ENCODE measurements at places on chromosomes 3 and 15. TPM values are rescaled to one million over a fixed set of nuclear protein-coding genes. Genes with fewer than 3 reads are reported as not detected.

DNA sequence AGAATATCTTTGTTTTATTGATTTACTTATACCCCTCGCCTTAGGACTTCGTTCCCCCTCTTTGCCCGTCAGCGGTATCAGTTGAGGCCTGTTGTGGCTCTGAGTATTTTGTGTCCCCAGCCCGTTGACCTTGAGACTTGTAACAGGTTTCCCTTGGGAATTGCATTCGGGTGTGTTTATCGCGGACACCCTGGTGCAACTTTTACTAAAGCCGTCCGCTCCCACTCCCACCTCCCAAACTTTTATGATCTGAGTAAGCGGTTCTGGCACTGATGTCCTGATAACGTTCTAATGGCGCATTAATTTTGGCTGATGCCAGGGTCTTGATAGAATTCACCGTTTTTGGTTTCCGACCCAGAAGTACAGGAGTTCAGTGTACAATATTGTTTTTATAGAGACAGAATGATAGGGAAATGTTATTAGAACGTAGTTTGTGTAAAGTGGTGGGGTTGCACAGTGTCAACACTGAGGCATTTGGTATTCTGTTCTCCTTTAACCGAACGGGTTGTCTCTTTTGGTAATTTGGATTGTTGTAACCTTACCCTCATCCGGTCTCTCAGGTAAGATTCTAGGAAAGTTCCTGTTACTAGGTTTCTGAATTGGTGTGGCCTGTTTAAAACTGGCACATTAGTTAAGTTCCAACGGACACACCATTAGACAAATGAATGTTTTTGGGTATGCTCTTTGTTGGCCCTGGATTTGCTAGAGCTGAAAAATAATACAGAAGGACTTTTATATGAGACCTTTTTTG is 47.8 kb downstream of the OIP5 start:
- peaks cover 5% of the 10 kb centered on the region for H3K27me3 ChIP-seq
- DNase-seq: no peak
- peak overlapping the region; percentile 91 for H3K27ac ChIP-seq
- H3K4me3 ChIP-seq: peak overlapping the region; percentile 98
- H3K4me1 ChIP-seq: peaks cover 60% of the 10 kb centered on the region

TM4SF1 gene
- 10.1 TPM for total RNA-seq

ATP8B4 gene
- total RNA-seq: 0.63 TPM

- H3K36me3 ChIP-seq: no peaks in the 10 kb centered on the region
- H3K27ac ChIP-seq: no peak overlapping the region
- no peak overlapping the region for H3K4me3 ChIP-seq
- peaks cover 19% of the 10 kb centered on the region for H3K27me3 ChIP-seq
- no peak for DNase-seq
Observed at GRCh38 chr15:78977091-78977571, 32.3 kb upstream of the CTSH start.

- H3K36me3 ChIP-seq: no peaks in the 10 kb centered on the region
- H3K4me1 ChIP-seq: no peaks in the 10 kb centered on the region
- DNase-seq: no peak
- H3K27ac ChIP-seq: no peak overlapping the region
- H3K4me3 ChIP-seq: no peak overlapping the region
Observed at GRCh38 chr3:76097589-76097969, 312.2 kb upstream of the ZNF717 start.

DNA sequence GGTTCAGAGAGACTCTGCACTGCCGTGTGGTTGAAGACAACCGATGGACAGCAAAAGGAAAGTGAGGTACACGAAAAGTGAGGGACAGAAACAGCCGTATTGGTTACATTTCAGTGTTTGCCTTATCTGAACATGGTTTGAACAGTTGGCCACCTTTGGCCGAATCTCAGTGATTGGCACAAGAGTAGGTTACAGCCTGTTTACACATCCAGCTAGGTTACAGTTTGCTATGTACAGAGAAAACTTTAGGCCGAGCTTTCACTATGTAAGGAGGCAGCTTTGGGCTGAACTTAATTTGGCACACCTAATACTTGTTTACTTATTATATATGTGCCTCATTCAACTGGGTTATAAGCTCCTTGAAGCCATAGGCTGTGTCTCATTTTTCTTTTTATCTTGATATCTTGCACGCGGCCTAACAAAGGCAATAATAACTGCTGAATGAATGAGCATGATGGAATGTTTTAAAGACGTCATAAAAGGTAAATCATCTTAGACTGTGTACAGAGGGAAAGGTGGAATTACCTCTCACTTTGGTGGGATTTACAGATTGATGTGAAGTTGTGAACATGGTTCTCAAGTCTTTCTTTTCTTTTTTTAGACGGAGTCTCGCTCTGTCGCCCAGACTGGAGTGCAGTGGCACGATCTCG is 17.2 kb upstream of the GREM1 start:
- H3K27ac ChIP-seq: peak overlapping the region; percentile 98
- peak; percentile 32 for DNase-seq
- no peak overlapping the region for H3K4me3 ChIP-seq
- H3K27me3 ChIP-seq: peaks cover 5% of the 10 kb centered on the region
- H3K4me1 ChIP-seq: peaks cover 71% of the 10 kb centered on the region

DNA sequence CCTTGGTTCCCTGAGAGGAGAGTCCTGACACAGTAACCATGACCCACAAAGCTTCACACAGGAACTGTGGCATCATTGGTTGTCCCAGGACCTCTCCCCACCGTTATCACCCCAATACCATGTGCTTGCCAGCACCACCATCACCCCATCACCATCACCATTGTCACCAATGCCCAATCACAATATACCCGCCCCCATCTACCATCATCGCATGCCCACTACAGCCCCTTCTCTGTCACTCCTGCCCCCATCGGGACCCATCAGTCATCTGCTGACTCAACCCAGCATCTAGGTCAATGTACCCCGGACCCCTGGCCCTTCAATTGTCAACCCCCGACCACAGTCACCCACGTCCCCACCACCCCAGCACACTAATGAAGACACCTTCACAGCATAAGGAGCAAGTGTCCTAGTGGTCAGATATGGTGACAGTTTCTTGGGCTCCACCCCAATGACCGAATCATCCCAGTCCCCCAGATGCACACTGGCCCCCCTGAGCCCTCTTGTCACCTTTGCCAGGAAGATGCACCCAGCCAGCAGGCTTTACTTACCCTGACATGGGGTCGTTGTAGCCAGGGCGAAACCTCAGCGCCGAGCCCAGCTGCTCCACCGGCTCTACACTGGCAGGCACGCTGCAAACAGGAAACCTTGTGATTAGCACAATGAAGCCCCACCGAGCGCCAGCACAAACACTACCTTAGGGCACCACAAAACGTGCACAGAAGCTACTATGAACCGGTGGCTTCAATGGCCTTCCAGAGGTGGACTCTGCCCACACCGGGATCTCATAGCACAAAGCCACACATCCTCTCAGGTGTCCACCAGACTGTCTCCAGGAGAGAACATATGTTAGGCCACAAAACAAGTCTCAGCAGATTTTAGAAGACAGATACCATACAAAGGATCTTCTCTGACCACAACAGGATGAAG is 25.1 kb downstream of the SHISA5 start:
- no peak overlapping the region for H3K27ac ChIP-seq
- H3K36me3 ChIP-seq: peaks cover 5% of the 10 kb centered on the region
- no peaks in the 10 kb centered on the region for H3K27me3 ChIP-seq
- H3K4me3 ChIP-seq: no peak overlapping the region
- DNase-seq: no peak

- H3K36me3 ChIP-seq: no peaks in the 10 kb centered on the region
- H3K27ac ChIP-seq: no peak overlapping the region
- H3K4me3 ChIP-seq: no peak overlapping the region
- peaks cover 13% of the 10 kb centered on the region for H3K27me3 ChIP-seq
Observed at GRCh38 chr3:73144276-73144675, 82.8 kb downstream of the EBLN2 start.

- H3K4me3 ChIP-seq: no peak overlapping the region
- no peak for DNase-seq
- H3K36me3 ChIP-seq: no peaks in the 10 kb centered on the region
- no peak overlapping the region for H3K27ac ChIP-seq
- H3K27me3 ChIP-seq: peaks cover 16% of the 10 kb centered on the region
Observed at GRCh38 chr3:195613468-195614069, 29.8 kb upstream of the APOD start.

SCN11A gene
- total RNA-seq: not detected

GRCh38 chr3:16051691-16052090 is 122.8 kb upstream of the GALNT15 start:
- peaks cover 69% of the 10 kb centered on the region for H3K4me1 ChIP-seq
- no peak overlapping the region for H3K4me3 ChIP-seq
- DNase-seq: no peak
- no peaks in the 10 kb centered on the region for H3K27me3 ChIP-seq

DNA sequence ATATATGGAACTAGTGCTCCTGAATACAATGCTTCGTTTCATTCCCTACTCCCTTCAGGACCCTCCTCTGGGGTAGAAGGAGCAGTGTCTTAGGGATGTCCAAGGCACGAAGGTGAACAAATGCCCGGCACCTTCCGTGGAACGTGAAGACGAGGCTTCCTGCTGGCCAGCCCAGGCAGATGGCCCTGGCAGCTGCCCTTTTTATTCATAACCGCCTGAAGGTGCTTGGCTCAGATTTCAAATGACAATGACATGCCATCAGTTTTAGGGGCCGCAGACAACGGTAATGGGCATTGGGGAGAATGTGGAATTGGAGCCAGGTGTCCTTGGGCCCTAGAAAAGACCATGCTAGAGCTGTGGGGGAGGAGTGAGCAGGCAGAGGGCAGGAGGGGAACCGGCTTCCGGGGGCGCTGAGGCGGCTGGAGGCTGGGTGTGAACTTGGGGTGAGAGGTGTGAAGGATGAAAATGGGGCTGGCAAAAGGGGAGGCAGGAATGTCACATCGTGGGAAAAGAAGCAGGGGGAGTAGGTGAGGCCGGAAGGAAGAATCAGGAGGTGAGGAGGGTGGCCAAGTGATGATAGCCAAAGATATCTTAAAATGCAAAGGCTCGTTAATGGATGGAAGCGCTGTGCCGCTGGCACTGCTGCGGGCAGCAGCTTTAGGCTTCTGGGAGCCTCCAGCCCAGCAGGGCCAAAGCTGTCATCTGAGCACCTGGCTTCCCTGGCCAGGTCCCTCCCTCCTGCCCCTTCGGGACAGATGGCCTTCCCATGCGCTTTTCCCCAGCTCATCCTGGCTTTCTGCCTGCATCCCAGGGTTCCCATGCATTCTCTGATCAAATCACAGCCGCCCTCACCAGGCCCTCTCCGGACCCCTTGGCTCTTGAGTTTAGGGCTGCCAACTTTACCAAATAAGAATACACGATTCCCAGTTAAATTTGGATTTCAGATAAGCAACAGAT is 93.7 kb downstream of the TMEM266 start:
- no peaks in the 10 kb centered on the region for H3K36me3 ChIP-seq
- DNase-seq: no peak
- no peak overlapping the region for H3K4me3 ChIP-seq
- H3K27me3 ChIP-seq: peaks cover 7% of the 10 kb centered on the region
- peaks cover 44% of the 10 kb centered on the region for H3K4me1 ChIP-seq
- no peak overlapping the region for H3K27ac ChIP-seq

GRCh38 chr3:128071771-128072453 is 19.7 kb downstream of the SEC61A1 start:
- H3K4me3 ChIP-seq: no peak overlapping the region
- peaks cover 29% of the 10 kb centered on the region for H3K36me3 ChIP-seq
- no peak for DNase-seq
- peak overlapping the region; percentile 46 for H3K27ac ChIP-seq
- H3K4me1 ChIP-seq: peaks cover 40% of the 10 kb centered on the region

NDN gene
- not detected for total RNA-seq

- H3K27ac ChIP-seq: no peak overlapping the region
- H3K27me3 ChIP-seq: peaks cover 4% of the 10 kb centered on the region
- H3K4me3 ChIP-seq: no peak overlapping the region
- H3K36me3 ChIP-seq: no peaks in the 10 kb centered on the region
Observed at GRCh38 chr3:28118087-28118486, 123.3 kb upstream of the CMC1 start.

GRCh38 chr3:16338999-16339398 is 74.0 kb downstream of the OXNAD1 start:
- H3K4me1 ChIP-seq: peaks cover 40% of the 10 kb centered on the region
- peaks cover 27% of the 10 kb centered on the region for H3K36me3 ChIP-seq
- peak; percentile 98 for DNase-seq
- H3K4me3 ChIP-seq: no peak overlapping the region
- no peaks in the 10 kb centered on the region for H3K27me3 ChIP-seq

GRCh38 chr3:183064475-183064874 is 34.8 kb downstream of the MCCC1 start:
- H3K36me3 ChIP-seq: peaks cover 27% of the 10 kb centered on the region
- H3K27me3 ChIP-seq: no peaks in the 10 kb centered on the region
- H3K4me3 ChIP-seq: no peak overlapping the region
- H3K27ac ChIP-seq: no peak overlapping the region

DNA sequence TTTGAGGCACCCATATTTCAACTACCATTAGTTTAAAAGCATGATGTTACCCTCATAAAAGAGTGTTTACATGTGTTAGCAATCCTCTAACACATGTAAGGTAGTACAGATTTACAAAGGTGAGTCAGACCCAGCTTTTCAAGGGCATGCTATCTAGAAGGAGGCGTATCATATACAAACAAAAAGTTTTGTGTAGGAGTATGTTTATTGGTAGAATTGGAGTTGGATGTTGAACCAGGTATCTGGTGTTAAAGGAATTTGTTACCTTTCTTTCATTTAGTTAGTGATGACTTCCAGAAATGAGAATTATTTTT is 2.4 kb downstream of the HACD3 start:
- peak overlapping the region; percentile 40 for H3K27ac ChIP-seq
- no peaks in the 10 kb centered on the region for H3K36me3 ChIP-seq
- H3K4me1 ChIP-seq: peaks cover 47% of the 10 kb centered on the region
- H3K4me3 ChIP-seq: peak overlapping the region; percentile 89
- no peaks in the 10 kb centered on the region for H3K27me3 ChIP-seq
